Activated CD8-positive, alpha-beta memory T cell treated with anti-CD3 and anti-CD28 coated beads, Interleukin-2, amount 50 U/mL, for 48 hours (primary cell): ENCODE measurements at places on chromosomes 1 and 21.

- DNase-seq: no peak
These were observed 1.6 kb downstream of the KIF17 start for GRCh38 chr1:20716232-20716631.

DNA sequence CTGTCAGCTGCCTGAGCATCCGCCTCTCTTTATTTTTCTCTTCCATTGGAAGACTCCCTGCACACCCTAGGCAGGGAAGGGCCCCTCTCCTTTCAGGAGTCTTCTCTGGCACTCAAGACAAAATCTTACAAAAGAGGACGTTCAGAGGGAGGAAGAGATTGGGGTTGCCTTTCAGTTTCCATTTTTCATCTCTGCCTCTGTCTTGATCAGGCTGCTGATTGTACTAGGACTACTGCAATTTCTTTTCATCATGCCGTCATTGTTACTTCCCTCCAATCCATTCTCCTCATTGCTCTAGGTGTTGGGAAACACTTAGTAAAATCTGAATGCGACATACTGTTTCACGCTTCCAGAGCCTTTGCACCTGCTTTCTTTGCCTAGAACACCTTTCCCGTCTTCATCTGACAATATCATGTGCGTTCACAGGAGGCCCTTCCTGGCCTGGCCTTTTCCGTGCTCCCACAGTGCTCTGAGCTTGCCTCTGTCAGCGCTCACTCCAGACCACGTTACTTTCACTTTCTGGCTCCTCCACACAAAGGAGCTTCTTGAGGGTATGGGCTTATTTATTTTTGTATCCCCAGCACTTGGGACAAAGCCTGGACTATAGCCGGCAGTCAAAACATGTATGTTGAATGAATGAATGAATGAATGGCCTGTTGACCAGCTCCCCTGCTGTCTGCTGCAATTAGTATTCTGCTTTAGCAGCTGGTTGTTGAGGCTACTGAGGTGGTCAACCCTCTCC lies 10.9 kb downstream of the LRRC71 start:
- DNase-seq: no peak

- DNase-seq: no peak
These were observed 3.5 kb downstream of the FCRLA start for GRCh38 chr1:161710560-161710959.

- no peak for DNase-seq
These were observed 68.1 kb downstream of the JAK1 start for GRCh38 chr1:64898107-64898861.

GRCh38 chr1:165858967-165859845 lies 31.8 kb downstream of the UCK2 start:
- no peak for DNase-seq

DNA sequence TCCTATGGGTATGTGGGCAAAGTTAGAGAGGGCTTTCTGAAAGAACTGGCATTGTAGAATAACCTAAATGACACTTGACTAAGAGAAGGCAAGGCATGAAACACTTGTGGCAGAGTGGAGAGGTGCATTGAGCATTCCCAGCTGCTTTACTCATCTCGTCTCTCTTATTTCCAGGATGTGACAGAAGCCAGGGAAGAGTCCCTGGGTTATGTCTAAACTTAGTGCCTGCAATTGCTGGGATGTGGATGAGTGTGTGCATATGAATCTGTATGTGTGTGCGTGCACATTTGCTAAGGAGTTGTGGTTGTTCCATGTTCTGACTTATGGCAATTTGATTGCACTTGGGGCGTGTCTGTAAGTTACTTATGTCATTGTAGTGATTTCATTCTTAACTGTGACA lies 1326.5 kb upstream of the B3GALT2 start:
- DNase-seq: no peak

DNA sequence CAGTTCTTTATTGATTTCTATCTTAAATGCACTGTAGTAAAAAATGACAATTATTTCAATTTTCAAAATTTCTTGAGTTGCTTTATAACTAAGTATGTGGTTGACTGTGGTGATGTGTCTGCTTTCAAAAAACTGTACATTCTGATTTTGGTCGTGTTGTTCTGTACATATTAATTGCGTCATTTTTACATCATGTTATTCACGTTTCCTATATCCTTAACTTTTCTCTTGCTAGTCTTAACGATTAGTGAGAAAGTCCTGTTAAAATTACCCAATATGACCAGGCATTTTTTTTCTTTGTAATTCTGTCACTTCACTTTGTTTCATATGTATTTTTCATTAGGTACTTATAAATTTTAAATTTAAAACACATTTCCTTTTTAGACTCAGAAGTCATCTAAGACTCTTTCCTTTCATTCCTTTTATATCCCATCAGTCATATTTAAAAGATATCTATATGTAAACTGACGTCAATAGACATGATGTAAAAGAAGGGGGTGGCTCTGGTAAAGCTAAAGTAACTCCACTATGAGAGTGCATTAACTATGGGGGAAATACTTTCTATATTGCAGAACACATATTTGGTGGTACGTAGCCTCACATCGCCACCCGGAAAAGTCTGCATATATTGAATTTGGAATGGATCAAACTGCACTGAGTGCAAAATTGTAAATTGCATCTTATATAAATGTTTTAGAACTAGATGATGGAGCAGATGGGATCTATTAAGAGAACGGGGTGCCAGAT lies 1.1 kb upstream of the COA6 start:
- no peak for DNase-seq

DNA sequence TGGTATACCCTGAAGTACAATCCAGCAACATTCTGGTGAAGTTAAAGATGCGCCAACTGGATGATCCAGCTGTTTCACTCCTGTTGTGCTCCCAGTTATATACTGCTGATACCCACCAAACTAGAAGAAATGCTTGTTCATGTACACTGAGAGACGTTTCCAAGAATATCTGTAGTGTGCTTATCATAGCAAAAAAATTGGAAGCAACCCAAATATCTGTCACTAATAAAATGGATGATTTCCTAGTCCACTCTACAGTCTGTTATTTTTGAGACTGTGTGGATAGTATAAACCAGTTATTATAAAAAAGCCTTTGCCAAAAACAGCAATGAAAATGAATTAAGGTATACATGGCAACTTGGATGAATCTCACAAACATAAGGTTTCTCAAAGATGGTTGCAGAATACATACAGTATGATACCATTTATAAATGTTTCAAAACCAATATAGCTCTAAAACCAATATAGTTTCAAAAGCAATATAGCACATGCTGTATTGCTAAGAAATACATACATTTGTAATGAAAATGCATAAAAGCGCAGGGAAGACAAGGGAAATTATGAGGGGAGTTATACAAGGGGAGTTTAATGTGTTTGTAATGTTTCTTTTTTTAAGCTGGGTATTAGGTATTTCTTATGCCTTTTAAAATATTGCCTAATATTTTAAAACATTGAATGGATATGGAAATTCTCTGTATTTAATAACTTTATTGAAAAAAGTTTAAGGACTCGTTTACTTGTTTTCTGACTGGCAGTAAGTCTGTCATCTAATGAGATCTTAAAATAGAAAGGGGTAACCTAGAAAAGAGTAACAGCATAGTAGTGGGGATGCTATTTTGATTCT lies 36.5 kb downstream of the GPSM2 start:
- no peak for DNase-seq

- DNase-seq: no peak
These were observed 28.9 kb downstream of the PBX1 start for GRCh38 chr1:164587617-164588501.

DNA sequence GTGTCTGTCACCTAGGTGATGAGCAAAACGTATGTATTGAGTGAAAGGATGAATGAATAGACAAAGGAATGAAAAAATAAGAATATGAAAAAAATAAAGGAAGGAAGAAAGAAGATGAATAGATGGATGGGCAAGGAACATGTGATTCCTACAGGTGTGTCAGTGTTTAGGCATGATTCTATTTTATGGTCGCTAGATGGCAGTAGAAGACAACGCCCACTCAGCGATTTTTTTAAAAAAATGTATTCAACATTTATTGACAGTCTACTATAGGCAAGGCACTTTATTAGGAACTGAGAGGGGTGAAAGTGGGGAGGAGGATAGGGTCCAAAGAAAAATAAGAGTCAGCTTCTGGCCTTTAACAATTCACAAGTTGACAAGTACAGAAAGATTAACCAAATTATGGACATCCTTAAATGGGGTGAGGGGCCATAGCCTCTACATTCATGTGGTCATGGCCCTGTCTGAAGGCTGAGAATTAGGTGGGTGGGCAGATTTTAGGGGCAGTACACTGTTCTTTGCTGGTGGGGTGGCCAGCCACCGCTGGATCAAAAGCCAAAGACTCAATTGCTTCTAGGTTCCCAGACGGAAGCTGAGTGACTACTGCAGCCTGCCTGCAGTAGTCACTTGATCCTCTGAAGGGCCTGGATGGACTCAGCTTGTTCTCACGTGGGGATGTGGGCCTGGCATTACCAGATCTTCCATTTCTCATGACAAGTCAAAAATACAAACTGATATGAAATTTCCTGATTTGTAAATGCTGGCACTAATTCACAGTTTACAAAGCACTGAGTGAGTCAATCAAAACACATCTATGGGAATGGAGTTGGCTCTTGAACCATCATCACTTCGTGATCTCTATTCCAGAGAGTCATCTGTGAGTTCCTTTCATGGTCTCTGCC lies 83.9 kb downstream of the FASLG start:
- no peak for DNase-seq
